ENCODE measurements at places on chromosomes 5 and 9. TPM values are rescaled to one million over a fixed set of nuclear protein-coding genes. Genes with fewer than 3 reads are reported as not detected.
A peak's percentile ranks its signal among the peaks of the same experiment; 100 is the strongest.

DNA sequence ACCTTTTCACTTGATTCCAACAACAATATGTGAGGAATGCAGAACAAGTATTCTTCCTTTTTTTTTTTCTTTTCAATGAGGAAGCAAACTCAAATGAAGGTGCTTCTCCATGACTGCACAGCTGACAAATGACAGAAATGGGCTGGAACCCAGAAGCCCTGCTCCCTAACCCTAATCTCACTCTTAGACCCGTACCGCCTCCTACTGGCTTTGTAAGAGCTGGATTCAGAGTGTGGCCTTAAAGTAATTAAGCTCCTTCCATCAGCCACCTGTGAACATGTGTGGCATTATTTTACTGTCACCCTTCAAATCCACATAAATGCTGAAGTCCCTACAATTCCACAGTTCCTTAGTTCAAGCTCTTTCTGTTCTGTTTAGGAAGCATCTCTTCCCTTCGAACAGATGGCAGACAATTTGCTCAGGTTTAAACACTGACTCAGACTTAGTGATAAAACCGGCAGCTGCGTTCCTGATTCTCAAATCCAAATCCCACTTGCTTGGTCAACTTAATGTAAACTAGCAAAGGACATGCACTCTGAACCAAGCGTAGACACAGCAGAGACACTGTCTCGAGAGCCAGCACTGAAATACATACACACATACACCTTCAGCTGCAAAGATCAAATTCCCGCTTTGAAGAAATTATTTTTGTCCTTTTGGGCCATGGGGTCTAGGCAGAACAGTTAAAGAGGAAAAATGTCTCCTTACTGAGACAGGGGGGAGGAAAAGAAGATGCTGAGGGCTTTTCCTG is 316.7 kb upstream of the TLE4 start:
- no peaks in the 10 kb centered on the region for H3K36me3 ChIP-seq
- no peak overlapping the region for H3K27ac ChIP-seq
- DNase-seq: no peak
- H3K4me1 ChIP-seq: peaks cover 14% of the 10 kb centered on the region

- no peak overlapping the region for H3K4me3 ChIP-seq
- H3K4me1 ChIP-seq: no peaks in the 10 kb centered on the region
- H3K36me3 ChIP-seq: no peaks in the 10 kb centered on the region
- no peaks in the 10 kb centered on the region for H3K27me3 ChIP-seq
Observed at GRCh38 chr5:56075361-56075760, 80.6 kb upstream of the IL6ST start.

- peaks cover 16% of the 10 kb centered on the region for H3K4me1 ChIP-seq
- no peaks in the 10 kb centered on the region for H3K27me3 ChIP-seq
- no peaks in the 10 kb centered on the region for H3K36me3 ChIP-seq
- no peak overlapping the region for H3K4me3 ChIP-seq
- H3K27ac ChIP-seq: peak overlapping the region; percentile 56
- peak; percentile 93 for DNase-seq
Observed at GRCh38 chr5:158471535-158471924, 612.6 kb upstream of the CLINT1 start.

The GFI1B gene
- total RNA-seq: not detected

The SELENOP gene
- 449 TPM for total RNA-seq

- no peak overlapping the region for H3K27ac ChIP-seq
- H3K4me3 ChIP-seq: no peak overlapping the region
- H3K4me1 ChIP-seq: no peaks in the 10 kb centered on the region
- no peaks in the 10 kb centered on the region for H3K27me3 ChIP-seq
Observed at GRCh38 chr5:180007582-180007981, 64.0 kb downstream of the RNF130 start.

GRCh38 chr5:150625831-150626746 is 14.4 kb upstream of the SYNPO start:
- peak overlapping the region; percentile 83 for H3K27ac ChIP-seq
- H3K4me1 ChIP-seq: peaks cover 60% of the 10 kb centered on the region
- H3K4me3 ChIP-seq: peak overlapping the region; percentile 81

DNA sequence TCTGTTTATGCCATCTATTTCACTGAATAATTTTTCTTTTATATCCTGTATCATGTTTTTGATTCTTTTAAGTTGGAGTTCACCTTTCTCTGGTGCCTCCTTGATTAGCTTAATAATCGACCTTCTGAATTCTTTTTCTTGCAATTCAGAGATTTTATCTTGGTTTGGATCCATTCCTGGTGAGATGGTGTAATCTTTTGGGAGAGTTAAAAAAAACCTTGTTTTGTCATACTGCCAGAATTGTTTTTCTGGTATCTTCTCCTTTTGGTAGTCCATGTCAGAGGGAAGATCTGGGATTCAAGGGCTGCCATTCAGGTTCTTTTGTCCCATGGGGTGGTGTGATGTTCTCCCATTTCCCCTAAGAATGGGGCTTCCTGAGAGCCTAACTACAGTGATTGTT is 800.8 kb upstream of the TYRP1 start:
- no peaks in the 10 kb centered on the region for H3K4me1 ChIP-seq
- H3K27ac ChIP-seq: no peak overlapping the region
- no peak overlapping the region for H3K4me3 ChIP-seq
- no peaks in the 10 kb centered on the region for H3K27me3 ChIP-seq

- DNase-seq: no peak
- no peaks in the 10 kb centered on the region for H3K36me3 ChIP-seq
- no peak overlapping the region for H3K27ac ChIP-seq
- no peaks in the 10 kb centered on the region for H3K27me3 ChIP-seq
- H3K4me1 ChIP-seq: no peaks in the 10 kb centered on the region
Observed at GRCh38 chr9:114754581-114754980, 51.3 kb downstream of the TNFSF15 start.

GRCh38 chr9:78982849-78983248 is 588.9 kb upstream of the TLE4 start:
- H3K27me3 ChIP-seq: no peaks in the 10 kb centered on the region
- H3K4me1 ChIP-seq: no peaks in the 10 kb centered on the region
- H3K4me3 ChIP-seq: no peak overlapping the region
- H3K27ac ChIP-seq: no peak overlapping the region

The PTGR1 gene
- 27.7 TPM for total RNA-seq

The PCDHGA8 gene
- 2.9 TPM for total RNA-seq

- H3K4me1 ChIP-seq: no peaks in the 10 kb centered on the region
- peak; percentile 77 for DNase-seq
- H3K27me3 ChIP-seq: no peaks in the 10 kb centered on the region
- no peaks in the 10 kb centered on the region for H3K36me3 ChIP-seq
Observed at GRCh38 chr9:6715755-6716643, 41.8 kb upstream of the KDM4C start.

DNA sequence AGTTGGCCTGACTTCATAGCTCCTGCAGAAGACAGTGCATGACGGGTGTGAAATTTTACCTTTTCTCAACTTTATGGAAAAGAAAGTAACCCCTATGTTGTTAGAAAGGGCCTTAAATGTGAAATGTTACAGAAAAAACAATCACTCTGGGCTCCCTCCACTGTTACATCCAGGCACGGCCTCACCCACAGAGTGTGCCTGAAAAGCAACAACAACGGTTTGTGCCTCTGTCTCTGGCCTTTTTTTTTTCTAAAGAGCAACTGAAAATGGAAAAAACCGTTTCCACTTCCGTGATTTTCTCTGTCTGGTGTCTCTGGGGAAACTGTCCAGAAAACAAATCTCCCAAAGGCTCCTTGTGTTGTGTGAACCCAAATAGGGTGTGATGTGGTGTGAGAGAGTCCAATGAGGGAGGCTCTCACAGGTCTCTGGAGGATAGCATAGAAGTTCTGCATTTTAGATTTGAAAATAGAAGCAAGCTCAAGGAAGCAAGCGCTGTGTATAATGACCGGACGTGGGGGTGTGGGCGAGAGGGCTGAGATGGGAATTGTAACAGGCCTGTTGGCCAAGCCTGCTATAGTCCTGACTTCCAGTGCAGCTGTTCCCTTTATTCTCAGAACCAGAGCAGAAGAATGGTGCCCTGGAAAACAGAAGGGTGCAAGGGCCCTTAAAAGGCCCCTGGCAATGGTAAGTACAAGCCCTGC is 221.8 kb upstream of the TUT7 start:
- no peaks in the 10 kb centered on the region for H3K4me1 ChIP-seq
- H3K36me3 ChIP-seq: no peaks in the 10 kb centered on the region
- no peak for DNase-seq
- no peaks in the 10 kb centered on the region for H3K27me3 ChIP-seq
